Activated naive CD8-positive, alpha-beta T cell treated with anti-CD3 and anti-CD28 coated beads, Interleukin-2, amount 50 U/mL, for 16 hours (primary cell): ENCODE measurements at places on chromosomes 5 and 9.
A peak's percentile ranks its signal among the peaks of the same experiment; 100 is the strongest.

DNA sequence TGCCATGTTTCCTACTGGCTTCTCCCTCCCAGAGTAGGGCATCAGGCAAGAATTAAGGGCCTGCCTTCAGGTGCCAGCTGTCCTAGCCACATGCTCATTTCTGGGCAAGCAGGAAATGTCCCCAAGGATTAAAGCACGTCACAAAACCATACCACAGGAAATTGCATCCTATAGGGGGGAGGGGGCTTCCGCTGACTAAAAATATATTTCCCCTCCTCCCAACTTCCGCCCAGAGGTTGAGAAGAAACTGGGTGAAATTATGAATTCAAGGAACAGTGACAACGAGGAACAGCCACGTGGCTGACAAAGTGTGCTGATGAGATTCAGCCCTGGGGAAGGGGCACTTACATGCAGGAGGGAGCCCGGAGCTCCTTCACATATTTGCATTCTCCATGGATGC lies 4.1 kb downstream of the HBEGF start:
- DNase-seq, result no peak

- no peak for DNase-seq
Measured at GRCh38 chr9:136047076-136047774, 47.9 kb downstream of the NACC2 start.

GRCh38 chr5:6732634-6733410 lies 19.6 kb downstream of the TENT4A start:
- DNase-seq, result no peak

DNA sequence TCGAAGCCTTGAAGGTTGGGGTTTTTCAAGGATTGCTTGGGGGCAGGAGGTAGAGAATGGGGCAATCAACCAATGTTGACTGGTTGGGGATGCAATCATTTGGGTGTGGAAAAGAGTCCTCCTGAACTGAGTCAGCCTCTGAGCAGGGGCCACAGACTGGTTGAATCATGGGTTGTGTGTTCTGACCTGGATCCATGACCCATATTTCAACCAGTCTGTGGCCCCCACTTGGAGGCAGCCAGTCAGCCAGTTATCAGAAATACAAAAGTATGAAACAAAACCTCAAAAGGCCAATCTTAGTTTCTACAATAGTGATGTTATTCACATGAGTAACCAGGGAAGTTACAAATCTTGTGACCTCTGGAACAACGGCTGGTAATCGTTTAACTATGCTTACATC lies 81.4 kb upstream of the RANBP6 start:
- DNase-seq, result no peak

DNA sequence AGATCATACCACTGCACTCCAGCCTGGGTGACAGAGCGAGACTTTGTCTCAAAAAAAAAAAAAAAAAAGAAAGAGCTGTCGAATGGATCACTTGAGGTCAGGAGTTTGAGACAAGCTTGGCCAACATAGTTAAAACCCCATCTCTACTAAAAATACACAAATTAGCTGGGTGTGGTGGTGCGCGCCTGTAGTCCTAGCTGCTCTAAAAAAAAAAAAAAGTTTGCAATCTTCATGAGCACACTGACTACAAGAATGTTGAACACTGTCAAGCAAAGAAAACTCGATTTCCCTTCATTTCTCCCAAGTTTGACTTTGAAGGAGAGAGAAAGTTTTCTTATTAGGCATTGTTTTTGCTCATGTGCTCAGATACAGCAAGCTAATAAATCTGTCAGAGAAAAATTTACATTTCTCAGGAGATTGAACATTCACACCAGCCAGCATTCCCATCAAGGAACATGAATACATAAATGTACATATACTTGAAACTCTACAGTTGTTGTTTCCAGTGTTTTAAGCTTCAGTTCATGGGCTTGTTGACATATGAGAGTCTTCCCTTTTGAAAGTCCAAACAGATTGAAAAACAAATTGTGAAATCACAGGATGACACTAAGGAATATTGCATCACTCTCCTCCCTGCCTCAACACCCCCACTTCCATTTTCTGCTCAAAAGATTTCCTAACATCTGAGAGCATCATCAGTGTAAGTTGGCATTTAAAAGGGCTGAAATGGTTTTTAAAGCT lies 81.8 kb downstream of the ARRDC3 start:
- no peak for DNase-seq

DNA sequence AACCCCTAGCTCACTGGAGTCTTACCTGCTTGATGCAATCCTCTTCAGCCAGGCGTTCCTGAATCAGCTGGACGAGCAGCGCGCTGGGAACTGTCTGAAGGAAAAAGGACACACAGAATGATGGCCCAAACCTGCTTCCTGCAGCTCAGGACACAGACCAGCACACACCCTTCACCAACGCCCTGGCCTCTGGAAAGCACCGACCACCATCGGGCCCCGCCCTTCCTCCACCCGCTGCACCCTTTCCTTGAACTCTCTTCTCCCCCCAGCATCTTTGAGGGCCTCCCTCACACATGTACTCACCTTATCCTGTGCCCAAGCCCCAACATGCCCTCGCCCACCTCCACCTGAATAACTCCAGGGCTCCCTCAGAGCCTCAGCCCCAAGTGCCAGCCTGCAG lies 23.3 kb downstream of the AK8 start:
- no peak for DNase-seq

DNA sequence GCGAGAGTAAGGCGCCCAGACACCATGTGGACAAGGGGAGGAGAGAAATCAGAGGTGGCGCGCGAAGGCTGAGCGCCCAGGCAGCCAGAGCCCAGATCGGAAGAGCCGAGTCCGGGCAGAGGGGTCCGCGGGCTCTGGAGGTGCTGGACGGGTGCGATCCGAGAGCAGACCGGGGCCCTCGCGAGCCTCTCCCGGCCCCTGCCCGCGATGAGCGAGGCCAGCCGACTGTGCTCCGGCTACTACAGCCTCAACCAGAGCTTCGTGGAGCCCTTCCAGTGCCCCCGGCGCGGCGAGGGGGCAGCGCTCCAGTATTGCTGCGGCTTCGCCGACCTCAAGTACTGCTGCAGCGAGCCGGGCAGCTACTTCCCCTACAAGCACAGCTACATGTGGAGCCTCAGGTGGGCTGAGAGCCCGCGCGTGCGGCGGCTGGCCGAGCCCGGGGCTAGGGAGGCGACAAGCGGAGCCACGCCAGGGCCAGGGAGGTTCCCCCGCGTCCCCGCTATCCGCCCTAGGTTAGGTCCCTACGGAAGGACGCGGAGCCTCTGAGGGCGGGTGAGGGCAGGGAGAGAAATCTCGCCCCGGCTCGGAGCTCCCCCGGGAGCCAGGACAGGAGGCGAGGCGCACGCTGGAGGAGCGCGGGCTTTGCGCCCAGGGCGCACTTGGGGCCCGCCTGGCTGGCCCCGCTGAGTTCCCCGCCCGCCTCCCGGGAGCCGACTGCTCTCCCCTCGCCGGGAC lies at the start of gene SHISAL2B:
SHISAL2B (plus strand) TSS at position 87 of the 735 bp plus-strand sequence; CDS start at position 208, 121 bp downstream.
- DNase-seq, result no peak

DNA sequence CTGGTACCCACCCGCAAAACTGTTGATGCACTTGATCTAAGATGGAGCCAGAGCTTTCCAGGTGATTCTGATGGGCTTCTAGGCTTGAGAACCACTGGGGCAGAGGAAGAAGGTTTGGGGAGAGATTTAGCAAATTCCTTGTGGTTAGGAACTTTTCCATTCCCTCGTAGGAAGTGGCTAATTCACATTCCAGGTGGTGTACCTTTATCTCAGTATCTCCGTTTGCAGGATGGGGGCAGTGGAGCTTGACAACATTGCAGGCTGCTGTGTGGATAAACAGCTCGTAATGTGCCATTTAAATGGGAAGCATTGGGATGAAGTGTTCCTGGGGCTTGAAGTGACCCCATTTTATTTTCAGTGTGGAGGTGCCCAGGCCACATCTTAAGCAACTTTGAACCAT lies 172.9 kb upstream of the IL12B start:
- DNase-seq, result no peak

DNA sequence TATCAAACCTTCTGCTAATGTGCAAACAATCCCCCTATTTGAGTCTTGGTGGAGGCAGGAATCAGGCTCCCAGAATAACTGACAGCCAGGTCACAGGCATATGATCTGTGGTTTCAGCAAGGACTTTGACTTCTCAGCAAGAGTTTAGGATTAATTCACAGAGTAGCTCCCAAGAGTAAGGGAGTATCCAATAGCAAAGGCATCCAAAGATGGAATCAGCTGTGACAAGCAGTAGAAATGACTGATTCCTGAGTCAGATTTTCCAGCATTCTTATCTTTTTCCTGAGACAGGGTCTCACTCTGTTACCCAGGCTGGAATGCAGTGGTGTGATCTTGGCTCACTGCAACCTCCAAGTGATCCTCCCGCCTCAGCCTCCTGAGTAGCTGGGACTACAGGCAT lies 108.3 kb downstream of the EPB41L4A start:
- DNase-seq, result no peak

DNA sequence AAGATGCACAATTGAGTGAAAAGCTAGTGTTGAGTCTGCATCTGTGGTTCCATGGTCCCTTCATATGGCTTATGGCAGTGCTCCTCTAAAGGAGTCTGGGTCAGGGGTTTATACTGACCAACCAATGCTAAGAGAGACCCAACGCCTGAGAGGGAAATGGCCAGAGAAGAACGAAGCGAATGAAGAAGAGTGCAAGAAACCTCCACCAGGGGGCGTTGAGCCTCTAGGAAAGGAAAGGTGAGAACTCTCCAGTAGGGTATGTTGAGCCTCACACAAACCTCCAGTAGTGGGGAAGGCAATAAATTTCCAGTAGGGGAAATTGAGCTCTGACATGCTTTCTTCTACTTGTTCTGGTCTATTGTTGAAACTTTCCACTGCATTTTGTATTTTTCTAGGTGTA lies 470.6 kb downstream of the PRDM9 start:
- no peak for DNase-seq

GRCh38 chr5:139422307-139422893 lies 16.9 kb downstream of the DNAJC18 start:
- DNase-seq, result no peak

- no peak for DNase-seq
Measured at GRCh38 chr5:56307714-56308333, 74.7 kb upstream of the ANKRD55 start.

DNA sequence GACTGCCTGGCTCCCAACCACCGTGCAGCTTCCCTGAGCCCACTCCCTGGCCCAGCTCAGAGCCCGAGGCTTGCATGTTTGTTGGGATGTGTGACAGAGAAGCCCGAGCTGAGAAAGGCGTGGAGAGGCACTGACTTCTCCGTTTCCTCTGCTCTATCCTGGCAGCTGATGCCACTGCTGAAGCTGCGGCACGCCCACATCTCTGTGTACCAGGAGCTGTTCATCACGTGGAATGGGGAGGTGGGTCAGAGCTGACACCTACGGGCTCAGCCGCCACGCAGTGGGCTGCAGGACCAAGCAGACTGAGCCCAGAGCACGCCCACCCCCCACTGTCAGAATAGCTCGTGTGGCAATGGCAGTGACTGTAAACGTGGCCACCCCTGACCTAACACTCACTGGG lies 9.3 kb downstream of the STKLD1 start:
- no peak for DNase-seq

GRCh38 chr5:124859027-124859426 lies 112.6 kb upstream of the ZNF608 start:
- no peak for DNase-seq

GRCh38 chr9:28866951-28867350 lies 1293.7 kb upstream of the C9orf72 start:
- no peak for DNase-seq

DNA sequence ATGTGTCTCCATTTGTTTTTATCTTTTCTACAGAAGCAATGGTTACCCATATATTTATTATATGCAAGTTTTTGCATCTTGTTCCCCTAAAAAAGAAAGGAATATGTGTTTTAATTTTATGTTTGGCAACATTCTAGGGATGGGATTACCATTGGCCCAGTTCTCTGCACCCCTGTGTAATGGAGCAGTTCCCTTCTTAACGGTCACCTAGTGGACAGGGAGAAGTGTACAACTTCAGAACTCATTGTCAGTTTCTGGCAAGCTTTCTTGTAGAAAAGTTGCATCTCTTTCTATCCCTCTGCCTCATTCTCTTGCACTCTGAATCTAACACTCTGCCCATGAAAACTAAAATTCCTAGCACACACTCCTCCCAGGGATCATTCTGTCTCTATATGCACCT lies 78.2 kb downstream of the DOCK8 start:
- DNase-seq, result no peak

DNA sequence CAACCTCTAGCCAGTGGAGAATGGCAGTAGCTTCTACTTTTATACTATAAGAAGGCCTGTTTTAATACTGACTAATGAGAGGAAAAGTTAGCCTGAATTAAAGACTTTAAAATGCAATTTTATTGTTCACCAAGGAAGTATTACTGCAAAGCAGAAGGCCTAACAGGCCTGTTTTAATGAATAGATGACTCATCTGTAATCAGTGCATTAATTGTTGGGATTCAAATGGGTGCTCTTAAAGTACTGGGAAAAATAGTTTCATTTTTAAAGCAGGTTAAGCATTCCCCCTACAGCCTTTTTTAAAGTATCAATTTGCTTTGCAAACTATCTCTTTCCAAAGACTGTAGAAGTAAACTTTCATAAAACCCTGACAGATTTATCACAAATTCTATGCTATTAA lies 147.7 kb downstream of the SIL1 start:
- DNase-seq, result no peak

DNA sequence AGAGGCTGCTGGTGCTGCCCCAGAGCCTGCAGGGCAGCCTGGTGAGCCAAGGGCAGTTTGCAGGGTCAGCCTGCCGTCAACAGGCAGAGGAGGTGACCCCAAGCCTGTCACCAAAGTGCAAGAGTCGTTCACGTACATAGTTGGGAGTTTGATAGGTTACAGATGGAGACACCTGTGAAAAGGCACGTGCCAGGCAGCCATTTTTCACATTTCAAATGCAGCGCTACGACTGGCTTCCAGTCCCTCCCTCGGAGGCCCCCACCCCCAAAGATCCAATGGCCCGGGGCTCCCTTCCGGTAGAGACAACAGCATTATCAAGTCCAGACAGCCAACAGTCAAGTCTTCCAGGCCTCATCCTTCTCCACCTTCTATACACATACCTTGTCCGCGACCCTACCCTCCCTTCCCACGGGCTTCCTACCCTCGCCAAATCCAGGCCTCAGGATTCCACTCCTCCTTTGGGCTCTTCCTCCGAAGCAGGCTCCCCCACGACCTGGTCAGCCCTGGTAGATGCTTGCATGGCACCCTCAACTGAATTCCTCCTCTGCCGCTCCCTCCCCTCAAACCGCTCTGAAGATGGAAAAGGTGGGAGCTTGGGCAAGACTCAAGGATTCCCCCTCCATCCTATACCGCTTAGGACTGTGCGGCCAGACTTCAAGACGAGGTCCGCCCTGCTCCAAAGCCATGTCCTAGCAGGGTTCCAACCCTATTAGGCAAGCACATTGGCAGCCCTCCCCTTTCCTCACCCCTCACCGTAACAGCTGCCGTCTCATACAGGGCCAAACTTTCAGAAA lies 13.2 kb downstream of the HNRNPH1 start:
- DNase-seq, result no peak

- DNase-seq, result peak; percentile 11
Measured at GRCh38 chr5:2038321-2039179, 155.8 kb upstream of the IRX4 start.

GRCh38 chr9:14962193-14962882 lies 52.1 kb upstream of the FREM1 start:
- DNase-seq, result no peak

GRCh38 chr9:228929-229695 lies 14.4 kb downstream of the DOCK8 start:
- DNase-seq, result no peak

- no peak for DNase-seq
Measured at GRCh38 chr5:116778032-116778431, 203.4 kb upstream of the SEMA6A start.

- DNase-seq, result peak; percentile 48
Measured at GRCh38 chr9:131762356-131762932, 22.6 kb upstream of the RAPGEF1 start.

GRCh38 chr9:75707191-75707590 lies 183.3 kb upstream of the PCSK5 start:
- DNase-seq, result no peak
